ENCODE measurements at places on chromosomes 3 and 15. TPM values are rescaled to one million over a fixed set of nuclear protein-coding genes. Genes with fewer than 3 reads are reported as not detected.

NOP10 gene
- 191 TPM for total RNA-seq

THSD4 gene
- 1.4 TPM for total RNA-seq

ADAMTS17 gene
- total RNA-seq = 2.3 TPM

STAB1 gene
- total RNA-seq = 0.16 TPM

AQP9 gene
- total RNA-seq = not detected

INKA1 gene
- 17.3 TPM for total RNA-seq

GOLGA6D gene
- total RNA-seq = not detected

All from neural crest cell (in vitro differentiated cells).